ENCODE measurements at places on chromosomes 16 and 17.

DNA sequence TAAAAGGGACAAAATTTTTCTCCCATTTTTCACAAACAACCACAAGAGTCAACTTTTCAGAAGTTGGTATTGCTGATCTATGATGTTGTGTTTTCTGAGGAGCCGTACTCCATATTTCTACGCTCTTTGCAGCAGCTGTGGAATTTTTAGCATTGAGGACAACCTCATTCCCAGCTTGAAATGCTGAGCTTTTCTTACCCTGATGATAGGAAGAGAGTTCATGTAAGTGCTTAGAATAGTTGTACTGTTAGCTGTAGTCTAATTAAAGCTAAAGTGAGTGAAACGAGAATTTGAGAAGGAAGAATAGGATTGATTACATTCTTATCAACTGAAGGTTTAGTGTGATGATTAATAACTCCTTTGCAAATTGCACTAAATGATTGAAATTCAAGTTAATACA is 72.3 kb downstream of the NF1 start:
- no peak for DNase-seq

DNA sequence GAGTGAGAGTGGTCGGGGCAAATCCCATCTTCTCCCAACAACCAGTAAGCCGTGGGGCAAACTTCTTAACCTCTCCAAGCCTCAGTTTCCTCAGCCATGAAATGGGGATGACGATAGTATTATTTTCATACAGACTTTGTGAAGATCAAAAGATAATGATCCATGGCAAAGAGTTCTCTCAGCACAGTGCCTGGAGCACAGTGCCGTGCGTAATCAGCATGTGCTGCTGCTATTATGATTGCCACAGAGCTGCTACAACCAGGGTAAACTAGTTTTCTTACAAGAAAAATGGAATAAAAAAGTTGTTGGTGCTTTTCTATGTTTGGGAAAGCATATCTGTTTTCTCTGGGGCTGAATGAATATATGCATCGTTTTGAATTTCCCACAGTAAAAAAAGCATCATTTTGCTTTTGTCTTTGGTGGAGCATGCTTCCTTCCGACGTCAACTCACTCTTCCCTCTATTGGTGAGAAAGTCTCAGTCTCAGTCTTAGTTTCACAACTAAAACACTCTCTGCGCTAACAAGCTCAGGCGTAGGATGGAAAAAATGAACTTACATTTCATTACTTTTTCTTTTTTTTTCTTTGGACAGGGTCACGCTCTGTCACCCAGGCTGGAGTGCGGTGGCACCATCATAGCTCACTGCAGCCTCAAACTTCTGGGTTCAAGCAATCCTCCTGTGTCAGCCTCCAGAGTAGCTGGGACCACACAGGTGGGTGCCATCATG is 37.2 kb downstream of the CDK5R1 start:
- DNase-seq: no peak

GRCh38 chr17:58532555-58532951 is 18.1 kb upstream of the MTMR4 start:
- DNase-seq: no peak

DNA sequence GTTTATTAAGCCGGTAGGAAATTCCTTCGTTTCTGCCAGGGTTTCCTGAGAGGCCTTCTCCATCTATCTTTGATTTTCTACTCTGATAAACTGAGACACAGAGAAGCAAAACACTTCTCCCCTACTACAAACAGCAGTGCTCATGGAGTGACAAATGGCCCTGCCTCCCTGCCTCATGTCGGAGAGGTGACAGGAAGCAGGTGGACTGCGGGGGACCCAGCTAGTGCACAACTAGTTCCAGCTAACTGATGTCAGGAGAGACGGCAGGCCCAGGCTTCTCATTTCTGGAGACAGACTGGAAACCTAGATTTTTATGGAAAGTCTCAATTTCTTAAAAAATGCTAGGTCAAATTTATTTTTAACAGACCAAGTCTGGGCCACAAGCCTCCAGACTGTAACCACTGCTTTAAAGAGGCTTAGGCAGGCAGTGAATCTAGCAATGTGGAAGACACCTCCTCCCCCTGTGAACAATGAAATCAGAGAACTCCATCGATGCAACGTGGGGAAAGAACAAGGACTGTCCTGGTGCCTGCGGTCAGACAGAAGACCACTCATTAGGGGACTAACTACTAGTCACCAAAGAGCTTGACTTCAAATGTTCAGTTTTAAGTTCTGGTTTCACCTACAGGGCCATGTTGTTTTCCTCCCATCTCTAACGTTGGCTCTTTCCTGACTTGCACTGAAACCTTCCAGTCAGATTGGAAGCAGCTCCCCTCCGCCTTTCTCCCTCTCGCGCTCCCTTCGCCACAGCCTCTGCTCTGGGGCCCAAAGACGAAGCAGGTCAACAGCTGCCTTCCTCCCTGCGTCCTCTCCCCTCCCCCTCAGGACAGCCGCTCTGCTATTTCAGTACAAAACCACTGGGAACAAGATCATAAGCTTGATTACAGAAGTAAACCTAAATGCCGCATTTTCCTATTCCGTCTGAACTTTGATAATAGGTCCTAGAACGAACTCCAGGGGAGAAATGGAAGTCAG is 17.6 kb downstream of the GTF3C1 start:
- no peak for DNase-seq

GRCh38 chr16:65120831-65121721 is 787 bp downstream of the CDH11 start:
- no peak for DNase-seq

DNA sequence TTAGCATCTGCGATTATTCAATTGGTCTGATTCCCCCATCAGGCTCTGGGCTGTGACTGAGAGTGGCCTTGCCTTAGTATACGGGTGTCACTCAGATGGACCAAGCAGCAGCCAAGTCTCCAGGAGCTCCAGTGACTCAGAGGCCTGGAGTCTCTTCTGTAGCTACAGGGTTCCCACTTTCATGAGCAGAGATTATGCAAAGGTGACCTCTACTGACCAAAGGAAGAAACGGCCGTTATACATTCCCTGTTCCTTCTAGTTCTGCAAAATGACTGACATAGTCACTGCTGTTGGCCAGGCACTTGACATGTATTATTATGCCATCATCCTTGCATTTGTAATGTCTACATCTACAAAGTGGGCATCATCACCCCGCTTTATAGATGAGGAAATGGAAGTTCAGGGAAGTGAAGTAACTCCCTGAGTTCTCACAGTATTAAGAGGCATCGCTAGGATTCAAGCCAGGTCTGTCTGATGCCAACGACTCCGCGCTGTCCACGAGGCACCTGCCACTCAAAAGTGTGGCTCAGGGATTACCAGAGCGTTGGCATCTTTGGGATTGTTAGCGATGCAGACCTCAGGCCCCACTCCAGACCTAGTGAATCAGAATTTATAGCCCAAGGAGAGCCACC is 23.3 kb downstream of the SLC38A7 start:
- DNase-seq: peak; percentile 14

DNA sequence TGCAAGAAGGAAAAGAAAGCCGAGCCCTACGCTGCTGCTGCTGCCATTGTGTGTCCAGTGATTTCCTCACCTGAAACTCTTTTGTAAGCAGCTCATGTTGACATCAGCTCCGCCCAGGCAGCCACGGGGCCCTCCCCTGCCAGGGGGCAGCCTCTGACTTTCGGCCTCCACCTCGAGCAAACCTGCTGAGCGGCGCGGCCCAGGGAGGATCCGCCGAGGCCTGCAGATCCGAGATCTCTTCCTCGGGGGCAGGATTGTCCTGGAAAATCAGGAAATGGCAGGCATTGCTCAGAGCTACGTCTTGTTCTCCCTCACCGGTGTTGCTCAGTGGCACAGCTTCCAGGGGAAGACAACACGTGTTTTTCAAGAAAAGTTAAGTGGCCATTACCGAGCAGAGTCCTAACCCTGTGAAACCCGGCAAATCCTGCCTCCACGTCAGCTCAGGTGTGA is 35.6 kb upstream of the ZNF750 start:
- no peak for DNase-seq

DNA sequence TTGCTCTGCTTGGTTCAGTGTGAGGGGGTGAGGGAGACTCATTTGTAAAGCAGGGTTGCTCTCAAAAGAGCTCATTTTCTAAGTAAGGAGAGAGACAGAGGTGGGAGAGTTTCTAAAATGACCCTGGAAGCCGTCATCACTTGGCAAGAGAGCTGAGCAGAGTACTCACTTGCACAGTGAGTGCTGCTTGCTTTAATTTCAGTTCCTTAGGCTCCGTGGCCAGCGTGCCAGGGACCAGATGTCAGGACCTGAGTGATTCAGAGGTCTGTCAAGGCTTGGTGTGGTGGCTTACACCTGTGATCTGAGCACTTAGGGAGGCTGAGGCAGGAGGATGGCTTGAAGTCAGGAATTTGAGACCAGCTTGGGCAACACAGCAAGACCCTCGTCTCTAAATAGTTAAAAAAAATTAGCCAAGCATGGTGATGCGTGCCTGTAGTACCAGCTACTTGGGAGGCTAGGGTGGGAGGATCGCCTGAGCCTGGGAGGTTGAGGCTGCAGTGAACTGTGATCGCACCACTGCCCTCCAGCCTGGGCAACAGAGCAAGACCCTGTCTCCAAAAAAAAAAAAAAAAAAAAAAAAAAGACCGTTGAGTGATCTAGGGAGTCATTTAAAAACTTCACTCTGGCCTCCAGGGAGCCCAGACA is 10.7 kb downstream of the ZNF205 start:
- DNase-seq: no peak

DNA sequence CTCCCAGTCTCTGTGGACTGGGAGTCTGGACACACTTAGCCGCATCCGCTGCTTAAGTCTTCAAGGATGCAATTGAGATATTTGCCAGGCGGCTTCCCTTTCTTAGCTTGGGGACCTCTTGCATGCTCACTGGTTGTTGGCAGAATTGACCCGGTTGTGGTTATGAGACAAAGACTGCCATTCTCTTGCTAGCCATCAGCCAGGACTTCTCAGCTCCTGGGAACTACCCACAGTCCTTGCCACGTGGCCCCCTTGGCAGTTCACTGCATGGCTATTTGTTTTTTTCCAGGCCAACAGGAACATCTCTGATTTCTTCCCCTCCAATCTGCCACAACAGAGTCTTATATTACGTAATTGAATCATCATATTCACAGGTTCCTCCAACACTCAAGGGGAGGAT is 25.5 kb downstream of the CACNG4 start:
- DNase-seq: no peak

GRCh38 chr17:14461227-14461548 is 160.3 kb downstream of the HS3ST3B1 start:
- no peak for DNase-seq

GRCh38 chr16:3038896-3039295 is 2.2 kb upstream of the BICDL2 start:
- DNase-seq: no peak

DNA sequence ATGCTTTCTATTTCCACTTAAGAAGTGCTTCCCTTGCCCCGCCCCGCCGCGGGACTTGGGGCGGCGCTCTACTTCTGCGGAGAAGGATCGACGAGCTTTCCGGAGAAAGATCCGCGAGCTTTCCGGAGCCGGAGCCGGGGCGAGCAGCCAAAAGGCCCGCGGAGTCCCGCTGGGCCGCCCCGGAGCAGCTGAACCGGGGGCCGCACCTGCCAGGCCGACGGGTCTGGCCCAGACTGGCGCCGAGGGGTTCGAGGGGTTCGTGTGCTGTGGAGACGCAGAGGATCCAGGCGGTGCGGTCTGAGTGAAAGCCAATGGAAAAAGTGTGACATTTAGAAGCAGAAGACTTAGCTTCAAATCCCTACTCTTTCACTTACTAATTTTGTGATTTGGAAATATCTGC is 50.8 kb downstream of the TBC1D26 start:
- DNase-seq: no peak

- no peak for DNase-seq
Observed at GRCh38 chr17:42675965-42676423, 800 bp downstream of the PLEKHH3 start.

- DNase-seq: no peak
Observed at GRCh38 chr16:50996166-50996829, 154.8 kb downstream of the SALL1 start.

GRCh38 chr17:3557768-3558583 is at the start of gene TRPV3:
Gene TRPV3, minus strand, starts transcription at chr17:3557812. Its CDS starts 2,962 bp downstream, at chr17:3554850.
- DNase-seq: peak; percentile 18

- no peak for DNase-seq
Observed at GRCh38 chr16:2280981-2281542, 13.1 kb upstream of the RNPS1 start.

DNA sequence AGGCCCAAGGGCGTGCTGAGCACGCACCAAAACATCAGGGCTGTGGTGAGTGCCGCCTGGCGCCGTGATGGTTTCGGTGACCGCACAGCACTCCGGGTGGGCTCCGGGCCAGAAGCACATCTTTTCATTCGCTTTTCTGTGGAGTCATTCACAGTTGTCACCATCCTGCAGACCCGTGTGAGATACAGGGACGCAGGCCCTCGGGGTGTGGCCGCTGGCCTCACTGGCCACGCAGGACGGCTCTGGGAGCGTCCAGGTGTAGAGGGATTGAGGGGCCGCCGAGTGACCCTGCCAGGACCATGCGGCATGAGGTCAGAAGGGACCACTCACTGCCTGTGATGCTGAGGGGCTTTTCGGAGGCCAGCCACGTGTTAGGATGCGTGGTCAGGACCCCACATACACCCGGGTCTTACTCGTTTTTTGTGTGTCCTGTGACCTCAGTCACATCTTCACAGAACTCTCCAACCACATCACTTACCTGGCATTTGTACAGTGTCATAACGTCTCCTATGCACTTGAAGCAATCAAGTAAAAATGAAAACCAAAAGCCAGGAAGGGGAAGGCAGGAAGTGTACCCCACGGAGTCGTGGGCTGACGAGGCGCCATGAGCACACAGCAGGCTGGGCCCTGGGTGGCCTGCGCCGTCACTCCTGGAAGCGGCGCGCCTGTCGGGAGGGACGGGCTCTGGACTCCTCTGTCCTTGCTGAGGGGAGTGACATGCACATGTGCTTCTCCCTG is 7.8 kb downstream of the ACSF3 start:
- DNase-seq: no peak

DNA sequence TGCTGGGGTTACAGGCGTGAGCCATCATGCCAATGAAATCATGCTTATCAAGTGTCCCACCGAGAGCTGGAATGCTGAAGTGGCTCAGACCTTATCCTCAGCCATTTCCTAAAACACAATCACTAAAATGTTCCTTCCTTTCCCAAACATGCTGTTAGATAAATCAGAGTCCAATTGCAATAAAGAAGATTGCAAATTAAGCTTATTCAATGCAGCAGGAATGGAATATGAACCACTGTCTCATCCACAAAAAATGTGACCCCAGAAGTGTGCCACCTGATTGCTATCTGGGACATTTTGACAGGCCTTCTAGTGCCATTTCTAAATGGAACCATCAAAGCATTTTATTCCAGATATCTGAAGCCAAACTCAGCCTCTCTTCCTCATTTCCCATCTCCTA is 205.5 kb upstream of the CDH11 start:
- DNase-seq: no peak

All from CD4-positive, alpha-beta T cell treated with Interferon gamma for 1 hour (primary cell).